Forelimb muscle (tissue), 1 donor: ENCODE measurements at places on chromosomes 11 and 22.

- DNase-seq: no peak
These were observed 70.4 kb downstream of the LRRC32 start for GRCh38 chr11:76600124-76600655.

GRCh38 chr11:119520966-119521365 is 98.0 kb upstream of the THY1 start:
- no peak for DNase-seq

- no peak for DNase-seq
These were observed 108.7 kb downstream of the CTTN start for GRCh38 chr11:70506986-70507385.

GRCh38 chr11:34536056-34536455 is 22.5 kb upstream of the ELF5 start:
- no peak for DNase-seq

DNA sequence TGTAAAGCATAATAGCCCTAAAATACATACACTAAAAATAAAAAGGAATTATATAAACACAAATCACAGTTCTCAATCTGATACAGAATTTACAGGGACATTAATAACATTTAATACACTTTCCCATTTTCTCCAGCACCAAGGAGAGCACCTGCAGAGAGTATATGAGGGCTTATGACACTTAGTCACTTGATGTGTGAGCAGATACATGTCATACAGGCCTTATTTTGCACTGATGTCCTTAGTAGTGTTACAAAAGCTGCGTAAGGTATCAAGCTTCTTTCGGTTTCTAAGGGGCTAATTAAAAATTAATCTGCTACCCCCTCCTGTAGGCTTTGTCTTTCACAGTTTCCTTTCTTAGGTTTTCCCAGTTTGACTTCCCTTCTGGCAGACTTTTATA is 61.3 kb downstream of the TRIM44 start:
- DNase-seq: no peak

- DNase-seq: no peak
These were observed 8.2 kb upstream of the ENDOD1 start for GRCh38 chr11:95081412-95081811.
